ENCODE measurements at places on chromosomes 2 and 18.

DNA sequence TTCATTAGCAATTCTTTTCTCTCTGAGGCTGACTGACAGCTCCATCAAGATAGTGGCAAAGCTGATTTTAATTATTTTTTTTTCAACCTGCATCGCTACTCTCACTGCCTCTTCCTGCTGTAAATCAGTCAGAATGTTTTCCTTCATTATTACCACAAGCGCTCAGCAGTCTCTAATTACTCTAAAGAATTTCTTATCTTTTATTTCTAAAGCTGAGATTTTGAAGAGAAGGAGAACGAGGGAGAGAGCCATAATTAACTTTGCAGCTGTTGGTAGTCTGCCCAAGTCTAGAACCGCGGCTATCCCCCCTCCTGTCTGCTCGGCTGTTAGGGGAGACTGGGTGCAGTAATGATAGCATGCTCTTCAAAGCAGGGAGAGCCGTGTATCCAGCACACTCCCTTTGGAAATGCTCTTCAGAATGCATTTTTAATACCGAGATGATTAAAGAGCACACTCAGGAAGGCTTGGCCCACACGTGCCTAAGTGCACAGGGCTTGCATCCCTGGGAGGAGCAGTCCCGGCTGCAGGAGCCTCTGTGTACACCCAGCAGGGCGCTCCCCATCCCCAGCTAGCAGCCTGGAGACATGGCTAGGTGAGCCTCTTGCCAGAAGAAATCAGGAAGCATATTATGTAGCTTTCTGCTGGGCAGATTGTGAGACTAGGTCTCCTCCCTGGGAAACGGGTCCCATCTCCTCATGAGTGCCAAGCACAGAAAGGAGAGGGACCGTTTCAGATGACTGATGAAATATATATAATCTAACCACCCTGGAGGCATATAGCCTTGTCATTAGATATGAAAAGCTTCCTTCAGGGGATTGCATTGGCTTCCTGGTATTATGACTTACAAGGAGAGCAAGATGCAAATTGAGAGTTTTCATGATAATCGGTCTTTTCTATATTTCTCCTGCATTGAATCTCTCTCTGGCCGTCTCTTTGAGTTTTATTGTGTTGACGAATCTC lies 555.2 kb downstream of the CMPK2 start:
- DNase-seq, result no peak

DNA sequence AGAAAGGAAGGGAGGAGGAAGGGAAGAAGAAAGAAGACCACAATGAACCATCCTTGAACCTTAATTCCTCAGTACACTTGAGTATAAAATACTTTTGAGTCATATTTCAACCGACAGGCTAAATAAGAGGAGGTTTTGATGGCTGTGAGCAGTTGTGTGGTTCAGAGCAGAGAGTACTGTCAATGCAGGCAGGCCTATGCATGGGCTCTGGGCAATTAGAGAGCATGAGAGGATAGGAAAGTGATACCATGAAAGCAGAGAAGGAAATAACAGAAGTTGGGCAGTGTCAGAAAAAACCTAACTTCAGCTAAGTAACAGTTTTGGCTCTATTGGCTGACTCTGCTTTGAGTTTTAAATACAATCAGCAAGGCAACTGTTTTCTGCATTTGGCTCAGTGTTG lies 123.6 kb upstream of the STK17B start:
- DNase-seq, result no peak

- DNase-seq, result no peak
These were observed 264.6 kb downstream of the PHLPP1 start for GRCh38 chr18:62979900-62980299.

- no peak for DNase-seq
These were observed 43.0 kb downstream of the MYO5B start for GRCh38 chr18:50151926-50152325.

GRCh38 chr2:18482666-18483065 lies 77.8 kb downstream of the RDH14 start:
- DNase-seq, result no peak

- no peak for DNase-seq
These were observed 110.4 kb downstream of the ADCYAP1 start for GRCh38 chr18:1014951-1015624.

DNA sequence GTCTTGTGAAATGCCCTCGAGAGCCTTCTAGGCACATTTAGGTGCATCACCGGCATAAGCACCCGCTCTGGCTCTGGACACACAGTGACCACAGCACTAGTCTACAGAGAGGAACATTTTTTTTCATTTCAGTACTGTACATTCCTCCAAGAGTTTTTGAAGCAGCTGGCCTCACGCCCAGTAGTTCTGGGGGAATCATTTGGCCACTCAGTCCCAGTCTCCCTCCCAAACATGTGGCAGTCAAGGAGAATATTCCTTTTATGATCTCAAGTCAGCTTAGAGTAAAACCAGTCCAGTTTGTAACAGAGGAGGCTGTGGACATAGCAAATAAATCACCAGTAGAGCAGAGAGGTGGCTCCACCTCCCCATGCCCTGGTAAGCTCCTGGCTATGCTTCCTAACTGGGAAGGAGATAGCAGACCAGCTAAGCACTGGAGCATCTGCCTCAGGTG lies 48.1 kb downstream of the KCNE4 start:
- no peak for DNase-seq

DNA sequence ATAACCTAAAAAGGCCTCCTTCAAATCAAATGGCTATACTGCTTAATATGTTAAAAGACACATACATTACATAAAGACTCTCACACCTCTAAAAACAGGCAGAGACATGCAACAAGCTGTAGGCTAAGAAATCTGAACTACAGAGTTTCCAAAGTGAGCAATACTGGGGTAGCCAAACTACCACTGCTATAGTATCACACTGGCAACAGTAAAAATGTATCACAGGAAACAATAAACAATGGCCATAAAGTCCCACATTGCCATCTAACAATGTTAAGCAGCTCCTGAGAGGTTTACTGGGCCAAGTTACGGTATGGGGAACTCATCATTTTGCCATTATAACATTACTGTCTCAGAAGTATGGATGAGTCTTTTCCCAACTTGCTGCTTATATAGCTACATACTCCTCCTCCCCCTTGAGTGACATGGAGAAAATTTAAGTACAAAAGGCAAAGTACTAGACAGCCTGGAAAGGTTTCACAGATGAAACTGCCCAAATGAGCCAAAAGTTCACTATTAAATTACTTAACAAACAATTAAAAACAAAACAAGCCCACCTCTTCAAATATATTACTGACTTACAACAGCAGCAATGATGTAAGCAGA lies 50.3 kb downstream of the SS18 start:
- no peak for DNase-seq

DNA sequence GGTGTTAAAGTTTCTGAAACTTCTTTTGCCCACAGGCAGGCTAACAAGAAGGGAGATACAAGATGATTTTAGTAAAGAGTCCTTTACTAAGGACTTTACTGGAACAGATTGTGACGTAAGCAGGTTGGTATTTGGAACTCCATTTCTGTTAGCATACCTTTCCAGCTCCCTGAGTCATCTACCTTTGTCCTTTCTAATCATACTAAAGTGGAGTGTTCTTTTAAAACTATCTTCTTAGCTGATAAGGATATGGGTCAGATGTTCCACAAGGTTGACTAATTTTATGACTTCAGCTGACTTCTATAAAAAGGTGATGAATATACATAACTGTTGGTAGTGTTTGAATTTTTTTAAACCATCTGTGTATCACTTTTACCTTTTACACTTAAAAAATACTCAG lies 21.1 kb downstream of the UGP2 start:
- DNase-seq, result no peak

GRCh38 chr2:20193185-20193584 lies 31.7 kb downstream of the SDC1 start:
- no peak for DNase-seq

DNA sequence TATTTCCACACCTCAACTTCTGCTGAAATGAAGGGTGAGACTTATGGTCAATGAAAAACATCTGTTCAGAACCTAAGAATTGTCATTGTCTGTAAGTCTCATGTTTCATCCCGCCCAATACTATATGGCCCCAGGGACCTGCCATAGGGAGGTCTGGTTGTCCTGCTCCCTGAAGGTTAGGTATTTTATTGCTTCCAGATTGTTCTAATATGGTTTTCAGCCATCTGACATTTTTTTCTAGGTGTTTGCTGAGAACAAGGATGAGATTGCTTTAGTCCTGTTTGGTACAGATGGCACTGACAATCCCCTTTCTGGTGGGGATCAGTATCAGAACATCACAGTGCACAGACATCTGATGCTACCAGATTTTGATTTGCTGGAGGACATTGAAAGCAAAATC lies 7.3 kb downstream of the XRCC5 start:
- DNase-seq, result no peak

GRCh38 chr2:43714164-43714563 lies 37.9 kb upstream of the C1GALT1C1L start:
- DNase-seq, result no peak

DNA sequence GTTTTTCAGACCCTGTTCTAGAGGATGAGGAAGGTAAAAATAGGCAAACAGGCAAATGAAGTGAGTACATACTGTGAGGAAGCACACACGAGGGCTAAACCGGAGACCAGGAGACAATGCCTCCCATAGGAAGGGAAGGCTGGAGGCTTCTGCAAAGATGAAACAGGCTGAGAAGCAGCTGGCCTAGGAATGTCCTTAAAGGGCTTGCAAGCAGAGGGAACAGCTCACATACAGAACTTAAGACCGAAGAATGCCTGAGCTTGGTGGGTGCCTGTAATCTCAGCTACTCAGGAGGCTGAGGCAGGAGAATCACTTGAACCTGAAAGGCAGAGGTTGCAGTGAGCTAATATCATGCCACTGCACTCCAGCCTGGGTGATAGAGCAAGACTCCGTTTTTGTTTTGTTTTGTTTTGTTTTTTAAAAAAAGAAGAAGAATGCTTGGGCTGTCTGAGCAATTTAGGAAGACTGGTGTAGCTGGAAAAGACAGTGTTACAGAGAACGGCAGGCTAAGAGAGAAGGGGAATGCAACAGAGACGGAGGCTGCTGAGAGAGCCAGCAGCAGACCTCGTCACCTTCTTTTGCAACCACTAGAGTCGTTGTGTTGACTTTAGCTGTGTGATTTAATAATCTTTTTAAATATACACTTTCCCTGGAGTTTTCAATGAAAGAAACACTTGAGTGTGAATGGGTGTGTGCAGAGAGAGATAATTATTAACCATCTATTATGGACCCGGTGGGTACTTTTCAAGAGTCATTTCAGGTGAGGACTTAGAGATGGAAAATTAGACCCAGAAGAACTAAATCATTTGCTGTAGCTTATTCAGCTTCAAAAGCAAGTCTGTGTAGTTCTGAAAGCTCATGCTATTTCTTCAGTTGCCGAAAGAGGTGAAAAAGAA lies 232.8 kb downstream of the GALR1 start:
- DNase-seq, result no peak

DNA sequence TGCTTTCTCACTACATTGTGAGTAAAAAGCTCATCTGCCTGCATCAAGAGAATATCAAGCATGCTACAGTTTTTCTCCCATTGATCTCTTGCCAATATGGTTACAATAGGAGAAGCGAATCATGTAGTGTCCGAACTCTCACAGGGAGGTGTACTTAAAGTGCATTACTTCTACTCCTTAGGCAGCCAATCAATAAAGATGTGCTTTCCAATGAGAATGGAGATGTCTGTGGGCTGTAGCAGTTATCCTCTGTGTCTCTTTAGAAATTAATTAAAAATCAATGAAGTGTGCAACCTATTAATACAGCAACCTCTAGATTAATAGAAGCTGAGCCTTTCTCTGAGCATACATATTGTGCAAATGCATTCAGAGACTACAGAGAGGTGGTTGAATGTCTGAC lies 883.7 kb downstream of the CPS1 start:
- DNase-seq, result no peak

Data from stimulated activated CD4-positive, alpha-beta T cell treated with anti-CD3 and anti-CD28 coated beads, Interleukin-2, amount 100 ng/mL, for 4 hours (primary cell).